ENCODE measurements at places on chromosomes 11 and 22. TPM values are rescaled to one million over a fixed set of nuclear protein-coding genes. Genes with fewer than 3 reads are reported as not detected.
A peak's percentile ranks its signal among the peaks of the same experiment; 100 is the strongest.

Gene MS4A2
- 6.0 TPM for total RNA-seq

Gene UPK3A
- not detected for total RNA-seq

Gene C11orf86
- total RNA-seq, result not detected

Gene SCN4B
- 3.7 TPM for total RNA-seq

DNA sequence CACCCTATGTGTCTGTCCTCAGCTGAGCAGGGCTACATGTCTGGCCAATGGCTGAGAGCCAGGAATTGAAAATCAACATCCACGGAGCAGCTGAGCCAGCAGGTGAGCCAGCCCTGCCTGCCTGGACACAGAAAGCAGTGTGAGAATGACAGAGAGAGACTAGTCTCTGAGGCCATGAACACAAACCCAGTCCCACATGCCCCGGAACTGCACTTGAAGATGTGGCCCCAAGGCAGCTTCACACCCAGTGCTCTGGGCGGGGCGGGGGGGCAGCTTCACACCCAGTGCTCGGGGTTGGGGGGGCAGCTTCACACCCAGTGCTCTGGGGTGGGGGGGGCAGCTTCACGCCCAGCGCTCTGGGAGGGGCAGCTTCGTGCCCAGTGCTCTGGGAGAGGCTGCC is 37.6 kb downstream of the TRMU start:
- H3K27ac ChIP-seq, result no peak overlapping the region
- no peaks in the 10 kb centered on the region for H3K27me3 ChIP-seq
- H3K36me3 ChIP-seq, result no peaks in the 10 kb centered on the region
- H3K4me1 ChIP-seq, result peaks cover 6% of the 10 kb centered on the region
- H3K4me3 ChIP-seq, result no peak overlapping the region

DNA sequence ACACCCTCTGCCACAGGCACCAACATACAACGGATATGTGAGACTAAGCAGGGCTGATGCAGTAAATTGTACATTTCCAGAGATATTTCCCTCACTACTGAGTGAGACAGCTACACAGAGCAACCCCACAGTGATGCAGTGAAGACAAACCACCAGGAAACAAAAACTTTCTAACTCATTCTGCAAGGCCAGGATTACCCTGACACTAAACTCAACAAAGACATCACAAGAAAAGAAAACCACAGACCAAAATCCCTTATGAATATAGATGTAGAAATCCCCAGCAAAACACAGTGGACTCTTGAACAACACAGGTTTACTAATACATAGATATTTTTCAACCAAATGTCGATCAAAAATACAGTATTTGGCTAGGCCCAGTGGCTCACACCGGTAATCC is 1.5 kb upstream of the SLC7A4 start:
- no peaks in the 10 kb centered on the region for H3K27me3 ChIP-seq
- no peak for DNase-seq
- no peak overlapping the region for H3K4me3 ChIP-seq
- H3K27ac ChIP-seq, result no peak overlapping the region
- peaks cover 24% of the 10 kb centered on the region for H3K4me1 ChIP-seq
- H3K36me3 ChIP-seq, result no peaks in the 10 kb centered on the region

DNA sequence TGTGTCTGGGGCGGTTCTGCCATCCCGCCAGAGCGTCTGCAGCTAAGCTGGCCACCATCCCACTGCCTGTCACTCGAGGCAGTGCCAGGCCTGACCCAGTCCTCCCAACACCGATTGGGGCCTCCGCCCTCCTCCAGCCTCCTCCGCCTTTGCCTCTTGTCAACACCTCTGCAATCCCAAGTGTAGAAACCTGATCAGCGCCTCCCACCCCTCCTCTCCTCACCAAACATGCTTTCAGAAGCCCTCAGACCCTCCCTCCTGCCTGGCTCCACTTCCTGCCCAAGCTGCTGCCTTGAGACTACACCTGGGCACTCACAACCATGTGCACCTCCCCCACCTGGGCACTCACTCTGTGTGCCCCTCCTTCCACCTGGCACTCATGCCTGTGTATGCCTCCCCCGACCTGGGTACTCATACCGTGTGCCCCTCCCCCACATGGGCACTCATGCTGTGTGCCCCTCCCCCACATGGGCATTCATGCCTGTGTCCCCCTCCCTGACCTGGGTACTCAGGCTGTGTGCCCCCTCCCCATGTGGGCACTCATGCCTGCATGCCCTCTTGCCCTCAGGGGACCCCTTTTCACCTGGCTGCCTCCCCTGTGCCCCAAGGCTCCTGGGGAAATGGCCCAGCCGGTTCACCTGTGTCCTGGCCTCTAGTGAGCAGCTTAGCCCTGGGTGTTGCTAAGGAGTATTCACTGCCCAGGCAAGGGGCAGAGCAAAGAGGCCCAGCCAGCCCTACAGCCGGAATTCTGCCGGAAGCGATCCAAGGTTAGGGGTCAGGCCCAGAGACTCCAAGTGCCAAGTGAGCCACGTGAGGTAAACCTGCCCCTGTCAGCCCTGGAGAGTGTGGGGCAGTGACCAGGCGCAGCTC is 5.5 kb upstream of the IFITM10 start:
- no peak overlapping the region for H3K27ac ChIP-seq
- H3K4me3 ChIP-seq, result no peak overlapping the region
- H3K36me3 ChIP-seq, result peaks cover 91% of the 10 kb centered on the region
- DNase-seq, result no peak
- H3K27me3 ChIP-seq, result no peaks in the 10 kb centered on the region

GRCh38 chr22:50459016-50459415 is 15.8 kb downstream of the SBF1 start:
- no peak for DNase-seq
- no peak overlapping the region for H3K27ac ChIP-seq
- no peaks in the 10 kb centered on the region for H3K27me3 ChIP-seq
- no peaks in the 10 kb centered on the region for H3K4me1 ChIP-seq

DNA sequence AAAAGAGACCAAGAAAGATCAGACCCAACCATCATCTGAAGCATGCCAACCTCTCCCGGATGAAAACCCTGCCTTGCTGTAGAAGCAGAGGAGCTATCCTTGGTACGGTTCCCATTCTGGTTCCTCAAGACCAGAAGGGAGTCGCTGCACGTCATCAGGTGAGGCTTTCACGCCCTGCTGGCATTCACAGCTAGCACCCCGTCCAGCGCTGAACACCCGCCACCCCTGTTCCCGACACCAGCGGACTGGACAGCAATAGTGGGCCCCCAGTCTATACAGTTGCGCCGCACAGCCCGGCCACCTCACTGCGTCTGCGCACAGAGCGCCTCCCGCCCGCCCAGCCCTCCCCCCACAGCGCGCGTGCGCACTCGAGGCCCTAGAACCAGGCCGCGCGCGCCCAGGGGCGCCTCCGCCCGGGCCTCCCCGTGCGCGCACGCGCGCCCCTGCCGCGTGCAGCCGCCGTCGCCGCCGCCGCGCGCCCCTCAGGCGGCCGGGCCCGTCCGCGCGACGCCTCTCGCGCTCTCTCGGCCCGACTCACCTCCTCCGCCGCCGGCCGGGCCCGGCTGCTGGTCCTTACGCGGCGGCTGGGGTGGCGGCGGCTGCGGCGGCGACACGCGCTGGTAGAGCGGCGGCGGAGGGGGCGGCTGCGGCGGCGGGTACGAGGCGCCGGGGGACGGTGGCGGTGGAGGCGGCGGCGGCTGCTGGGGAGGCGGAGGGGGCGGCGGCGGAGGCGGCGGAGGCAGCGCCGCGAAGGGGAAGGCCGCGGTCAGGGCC is 706 bp downstream of the SF1 start:
- peak overlapping the region; percentile 100 for H3K27ac ChIP-seq
- H3K4me3 ChIP-seq, result peak overlapping the region; percentile 94
- DNase-seq, result no peak
- H3K36me3 ChIP-seq, result peaks cover 45% of the 10 kb centered on the region
- H3K27me3 ChIP-seq, result no peaks in the 10 kb centered on the region

DNA sequence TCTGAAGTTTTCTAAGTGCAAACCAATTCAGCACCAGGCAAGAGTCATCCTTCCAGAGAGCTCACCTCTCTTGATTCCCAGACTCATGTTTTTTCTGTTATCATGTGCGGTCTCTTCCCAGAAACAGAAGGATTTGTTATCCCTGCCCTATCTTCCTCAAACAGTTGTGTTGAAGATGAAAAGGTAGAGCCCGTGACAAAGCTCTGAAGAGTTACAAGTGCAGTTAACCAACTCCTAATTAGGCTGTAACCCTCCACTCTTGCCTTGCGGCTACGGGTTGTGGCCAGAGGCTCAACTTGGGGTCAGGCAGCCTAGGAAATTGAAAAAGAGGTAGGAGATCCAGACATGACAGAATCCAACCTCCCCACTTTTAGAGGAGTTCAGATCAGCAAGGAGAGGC is 76.2 kb upstream of the CADM1 start:
- H3K36me3 ChIP-seq, result no peaks in the 10 kb centered on the region
- no peak overlapping the region for H3K4me3 ChIP-seq
- DNase-seq, result no peak

DNA sequence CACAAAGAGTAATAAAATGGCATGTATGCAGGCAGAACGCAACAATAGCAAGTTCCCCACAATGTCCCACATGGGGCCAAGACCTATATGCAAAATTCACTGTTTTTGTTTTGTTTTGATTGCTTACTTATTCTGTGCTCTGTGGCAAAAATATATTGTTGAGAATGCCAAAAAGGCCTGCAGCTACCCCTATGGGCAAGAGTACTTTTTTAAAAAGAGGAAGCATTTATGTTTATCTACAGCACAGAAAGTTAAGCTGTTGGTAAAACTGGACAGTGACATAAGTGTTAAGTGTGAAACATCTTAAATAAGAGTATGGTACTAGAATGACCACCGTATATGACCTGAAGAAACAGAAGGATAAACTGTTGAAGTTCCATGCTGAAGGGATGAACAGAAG is 301.9 kb upstream of the ZC3H12C start:
- no peak for DNase-seq
- H3K4me3 ChIP-seq, result no peak overlapping the region
- H3K27ac ChIP-seq, result no peak overlapping the region
- H3K36me3 ChIP-seq, result no peaks in the 10 kb centered on the region
- no peaks in the 10 kb centered on the region for H3K27me3 ChIP-seq

- DNase-seq, result no peak
- no peaks in the 10 kb centered on the region for H3K4me1 ChIP-seq
- no peak overlapping the region for H3K27ac ChIP-seq
- no peaks in the 10 kb centered on the region for H3K27me3 ChIP-seq
These were observed 1462.9 kb upstream of the RAG2 start for GRCh38 chr11:38060920-38061319.

DNA sequence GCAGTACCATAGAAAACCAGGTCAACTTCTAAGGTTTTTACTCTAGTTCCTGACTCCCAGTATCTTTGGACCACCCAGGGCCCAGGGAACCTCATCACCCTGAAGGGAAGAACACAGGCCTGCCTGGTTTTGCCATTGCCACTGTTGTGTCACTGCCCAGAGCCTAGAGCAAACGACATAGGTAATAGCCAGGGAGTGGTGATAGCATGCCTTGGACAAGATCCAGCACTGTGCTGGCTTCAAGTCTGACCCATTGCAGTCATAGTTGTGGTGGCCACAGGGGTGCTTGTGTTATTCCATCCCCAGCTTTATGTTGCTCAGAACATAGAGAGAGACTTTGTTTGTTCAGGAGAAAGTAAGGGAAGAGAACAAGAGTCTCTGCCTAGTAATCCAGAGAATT is 2310.2 kb downstream of the LRRC4C start:
- H3K36me3 ChIP-seq, result no peaks in the 10 kb centered on the region
- no peak for DNase-seq
- H3K4me3 ChIP-seq, result no peak overlapping the region
- H3K27ac ChIP-seq, result no peak overlapping the region

DNA sequence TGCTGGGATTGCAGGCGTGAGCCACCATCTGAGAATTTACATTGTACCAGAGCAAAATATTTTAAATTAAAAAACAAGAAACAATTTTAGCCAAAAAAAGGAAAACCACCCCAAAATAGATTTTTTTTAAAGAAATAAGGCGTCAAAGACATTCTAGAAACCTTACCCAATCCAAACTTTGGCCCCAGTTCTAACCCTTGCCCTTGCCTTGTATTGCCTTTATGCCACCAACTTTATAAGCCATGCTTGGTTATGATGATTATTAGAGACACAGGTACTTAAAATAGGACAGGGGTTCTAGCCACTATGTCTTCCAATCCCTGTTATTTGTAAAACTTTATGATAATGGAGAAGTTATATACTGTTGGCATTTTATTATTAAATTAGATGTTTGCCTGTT is 11.8 kb downstream of the C11orf54 start:
- H3K27ac ChIP-seq, result no peak overlapping the region
- peaks cover 56% of the 10 kb centered on the region for H3K36me3 ChIP-seq
- no peaks in the 10 kb centered on the region for H3K4me1 ChIP-seq
- no peaks in the 10 kb centered on the region for H3K27me3 ChIP-seq
- no peak overlapping the region for H3K4me3 ChIP-seq
